ENCODE measurements at places on chromosomes 3 and 15. TPM values are rescaled to one million over a fixed set of nuclear protein-coding genes. Genes with fewer than 3 reads are reported as not detected.

- no peak for DNase-seq
Measured at GRCh38 chr15:95176794-95177577, 945.6 kb downstream of the MCTP2 start.

- no peak for DNase-seq
Measured at GRCh38 chr3:128456776-128457715, 9.6 kb downstream of the DNAJB8 start.

- no peak for DNase-seq
Measured at GRCh38 chr3:43161684-43162229, 55.9 kb upstream of the POMGNT2 start.

- DNase-seq: no peak
Measured at GRCh38 chr3:20160230-20160629, 25.8 kb downstream of the SGO1 start.

DNA sequence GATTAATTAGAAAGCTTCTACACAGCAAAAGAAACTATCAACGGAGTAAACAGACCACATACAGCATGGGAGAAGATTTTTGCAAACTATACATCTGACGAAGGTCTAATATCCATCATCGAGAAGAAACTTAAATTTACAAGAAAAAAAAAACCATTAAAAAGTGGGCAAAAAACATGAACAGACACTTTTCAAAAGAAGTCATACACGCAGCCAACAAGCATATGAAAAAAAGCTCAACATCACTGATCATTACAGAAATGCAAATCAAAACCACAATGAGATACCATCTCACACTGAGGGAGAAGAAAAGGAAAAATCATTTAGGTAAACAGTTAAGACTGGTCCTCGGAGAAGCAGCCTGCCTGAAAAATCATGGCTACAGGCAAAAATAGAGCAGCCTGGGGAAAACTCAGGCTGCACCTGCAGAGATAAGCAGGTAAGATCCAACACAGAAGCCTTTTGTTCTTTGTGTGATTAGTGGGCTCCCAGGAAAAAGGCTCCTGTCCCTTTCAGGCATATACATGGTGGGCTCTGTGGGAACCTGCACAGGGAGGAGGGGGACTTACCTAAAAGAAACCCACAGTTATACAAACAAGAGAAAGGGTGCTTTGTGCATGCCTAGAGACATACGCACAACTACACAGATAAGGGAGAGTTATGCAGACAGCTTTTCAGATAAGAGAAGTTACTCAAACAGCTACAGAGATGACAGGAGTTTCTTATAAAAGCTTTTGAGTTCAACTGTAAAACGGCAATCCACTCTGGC lies 49.3 kb downstream of the C3orf70 start:
- no peak for DNase-seq

- no peak for DNase-seq
Measured at GRCh38 chr3:46664971-46665762, 28.3 kb downstream of the ALS2CL start.

GRCh38 chr3:33256249-33256648 lies 21.0 kb upstream of the FBXL2 start:
- no peak for DNase-seq

DNA sequence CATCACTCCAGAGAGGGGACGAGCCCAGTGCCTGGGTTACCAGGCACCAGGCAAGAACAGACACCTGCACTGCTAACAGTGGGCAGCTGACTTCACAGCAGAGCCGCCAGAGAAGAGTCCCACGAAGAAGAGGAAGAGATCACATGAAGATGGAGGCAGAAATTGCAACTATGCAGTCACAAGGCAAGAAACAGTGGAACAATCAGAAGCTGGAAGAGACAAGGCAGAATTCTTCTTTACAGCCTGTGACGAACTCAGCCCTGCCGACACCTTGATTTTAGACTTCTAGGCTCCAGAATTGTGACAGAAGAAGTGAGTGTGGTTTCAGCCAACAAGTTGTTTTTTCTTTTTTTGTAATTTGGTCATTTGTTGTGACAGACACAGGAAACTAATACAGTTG lies 59.2 kb downstream of the IL12A start:
- no peak for DNase-seq

DNA sequence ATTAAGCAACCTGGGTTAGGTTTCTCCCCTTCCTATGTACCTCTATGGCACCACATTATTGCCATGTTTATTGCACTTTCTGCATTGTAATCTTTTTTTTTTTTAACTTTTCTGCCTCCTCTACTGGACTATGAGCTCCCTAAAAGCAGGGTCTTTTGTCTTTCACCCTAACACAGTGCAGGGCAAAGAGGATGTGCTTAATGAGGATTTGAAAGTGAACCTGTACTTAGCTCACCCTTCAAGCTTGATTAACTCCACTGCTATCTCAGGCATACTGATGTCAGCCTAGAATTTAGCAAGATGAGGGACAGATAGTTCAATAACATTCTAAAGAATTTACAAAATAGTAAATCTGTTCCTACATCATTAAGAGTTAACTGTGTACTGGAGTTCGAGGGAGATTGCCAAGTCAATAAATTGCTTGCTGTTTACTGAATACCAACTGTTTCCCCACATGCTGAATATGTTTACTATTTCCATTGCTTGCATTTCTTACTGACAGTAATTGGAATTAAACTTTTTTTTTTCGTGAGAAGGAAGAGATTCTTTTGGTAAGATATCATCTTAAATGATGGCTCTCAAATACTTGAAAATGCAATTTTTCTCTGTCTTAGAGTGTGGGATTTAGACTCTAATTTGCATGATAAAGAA lies 15.7 kb upstream of the PPARG start:
- DNase-seq: no peak

GRCh38 chr15:45612790-45613415 lies 21.9 kb upstream of the SQOR start:
- no peak for DNase-seq

DNA sequence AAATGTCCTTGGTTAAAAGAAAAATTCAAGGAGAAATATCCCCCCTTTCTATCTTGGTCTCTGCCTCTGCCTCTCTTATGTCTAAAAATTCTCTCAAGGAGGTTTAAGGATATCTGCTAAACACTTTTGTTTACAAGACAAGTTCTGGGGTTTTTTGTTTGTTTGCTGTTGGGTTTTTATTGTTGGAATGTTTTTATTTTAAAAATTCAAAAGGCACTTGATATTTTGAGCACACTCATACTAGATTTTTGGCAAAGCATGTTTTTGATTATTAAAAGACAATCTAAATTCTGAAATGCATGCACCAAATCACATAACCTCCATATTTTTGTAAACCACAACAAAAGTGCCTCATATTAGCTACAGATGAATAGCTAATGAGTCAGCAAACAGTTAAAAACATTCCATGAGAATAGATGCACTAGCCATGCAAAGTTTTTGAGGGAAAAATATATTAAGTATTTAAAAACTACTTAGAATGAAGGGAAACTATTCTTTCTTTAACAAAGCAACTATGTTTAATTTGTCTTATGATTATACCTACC lies 84.6 kb downstream of the ZBTB20 start:
- DNase-seq: no peak

DNA sequence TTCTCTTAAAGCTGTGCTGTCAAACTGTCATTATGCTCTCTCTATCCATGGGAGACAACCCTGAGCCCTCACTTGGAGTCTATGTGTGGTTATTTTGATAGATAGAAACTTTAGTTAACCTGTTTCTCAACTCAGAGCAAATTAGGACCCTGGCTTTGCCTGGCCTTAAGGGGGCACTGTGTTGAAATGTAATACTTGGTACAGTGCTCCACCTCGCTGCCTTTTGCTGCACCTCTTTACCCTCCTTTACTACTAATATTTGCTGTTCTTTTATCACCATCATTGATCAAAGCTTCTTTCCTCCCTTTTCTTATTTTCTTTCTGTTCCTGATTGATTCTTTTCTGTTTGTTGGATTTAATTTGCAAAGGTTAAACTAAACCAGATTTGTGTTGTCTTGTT lies 34.3 kb downstream of the STT3B start:
- no peak for DNase-seq

DNA sequence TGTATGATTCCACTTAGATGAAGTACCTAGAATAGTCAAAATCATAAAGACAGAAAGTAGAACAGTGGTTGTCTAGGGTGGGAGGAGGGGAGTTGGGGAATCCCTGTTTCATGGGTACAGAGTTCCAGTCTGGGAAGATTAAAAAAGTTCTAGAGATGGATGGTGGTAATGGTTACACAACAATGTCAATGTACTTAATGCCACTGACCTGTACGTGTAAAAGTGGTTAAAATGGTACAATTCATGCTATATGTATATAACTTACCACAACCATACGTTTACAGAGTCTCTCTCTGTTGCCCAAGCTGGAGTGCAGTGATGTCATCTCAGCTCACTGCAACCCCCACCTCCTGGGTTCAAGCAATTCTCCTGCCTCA lies 6.5 kb downstream of the SFMBT1 start:
- no peak for DNase-seq

DNA sequence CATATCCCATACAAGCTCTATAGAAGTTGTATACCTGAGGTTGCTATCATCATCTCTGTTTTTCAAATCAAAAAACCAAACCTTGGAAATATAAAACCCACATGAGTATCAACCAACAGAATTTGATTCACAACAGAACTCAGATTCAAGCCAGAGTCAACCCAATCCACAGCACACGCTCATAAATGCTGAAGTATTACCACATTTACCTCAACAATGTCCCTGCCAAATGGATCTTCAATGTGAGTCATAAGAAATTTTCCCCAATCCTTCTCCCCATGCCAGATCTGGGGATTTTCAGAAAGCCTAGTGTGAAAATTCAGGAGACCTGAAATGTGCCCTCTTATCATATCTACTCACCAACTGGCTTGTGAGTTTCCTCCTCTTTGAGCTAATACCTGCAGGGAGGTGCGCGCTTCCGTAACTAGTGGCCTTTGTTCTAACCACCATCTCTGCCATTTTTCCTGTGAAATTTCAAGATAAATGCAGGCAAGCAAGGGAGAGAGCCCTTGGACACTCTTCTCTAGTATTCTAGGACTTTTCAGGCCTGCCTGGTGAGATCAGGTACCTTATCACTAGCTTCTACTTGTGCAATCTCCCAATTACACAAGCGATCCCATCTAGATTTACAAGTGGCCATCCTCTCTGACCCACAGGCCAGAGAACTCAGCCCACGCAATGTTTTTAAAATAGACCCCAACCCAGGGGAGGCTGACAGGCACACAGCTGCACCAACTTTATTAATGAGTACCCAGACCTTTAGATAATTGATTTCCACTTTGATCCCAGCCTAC lies 1076.9 kb upstream of the CFAP20DC start:
- no peak for DNase-seq

GRCh38 chr3:149658744-149659497 lies 1.1 kb upstream of the WWTR1 start:
- DNase-seq: no peak

DNA sequence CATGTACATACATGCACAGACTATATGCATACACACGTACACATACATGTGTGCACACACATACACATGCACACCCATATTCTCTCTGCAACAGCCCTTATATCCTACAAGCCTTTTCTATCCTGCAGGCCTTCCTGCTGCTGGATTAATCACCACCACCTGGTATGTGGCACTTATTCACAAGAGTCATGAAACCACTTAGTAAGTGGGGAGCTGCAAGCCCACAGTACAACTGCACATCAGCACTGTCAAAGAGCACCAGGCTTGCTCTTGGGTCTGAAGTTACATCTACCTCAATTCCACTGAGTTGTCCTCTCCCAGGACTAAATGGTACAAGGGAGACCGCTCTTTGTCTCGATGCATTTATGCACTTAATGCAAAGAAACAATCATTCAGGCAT lies 233.2 kb downstream of the KLF13 start:
- no peak for DNase-seq

Gene SUCLG2
- 20.5 TPM for polyA plus RNA-seq

Gene VIPR1
- polyA plus RNA-seq: 10.0 TPM

Gene SCAMP5
- 1.9 TPM for polyA plus RNA-seq

Gene POLQ
- polyA plus RNA-seq: 4.4 TPM

Measured in keratinocyte (primary cell).